ENCODE measurements at places on chromosomes 13 and 19.

- DNase-seq = peak; percentile 27
Measured at GRCh38 chr13:25300861-25301346, 521 bp upstream of the NUP58 start.

- DNase-seq = no peak
Measured at GRCh38 chr19:31317093-31317492, 32.1 kb downstream of the TSHZ3 start.

GRCh38 chr13:85194482-85194881 lies 604.7 kb downstream of the SLITRK6 start:
- no peak for DNase-seq

- DNase-seq = no peak
Measured at GRCh38 chr13:113835461-113836270, 28.2 kb downstream of the GAS6 start.

GRCh38 chr13:24286624-24287023 lies 22.8 kb upstream of the C1QTNF9 start:
- no peak for DNase-seq

GRCh38 chr19:50858886-50859285 lies 4.2 kb downstream of the KLK3 start:
- DNase-seq = no peak

DNA sequence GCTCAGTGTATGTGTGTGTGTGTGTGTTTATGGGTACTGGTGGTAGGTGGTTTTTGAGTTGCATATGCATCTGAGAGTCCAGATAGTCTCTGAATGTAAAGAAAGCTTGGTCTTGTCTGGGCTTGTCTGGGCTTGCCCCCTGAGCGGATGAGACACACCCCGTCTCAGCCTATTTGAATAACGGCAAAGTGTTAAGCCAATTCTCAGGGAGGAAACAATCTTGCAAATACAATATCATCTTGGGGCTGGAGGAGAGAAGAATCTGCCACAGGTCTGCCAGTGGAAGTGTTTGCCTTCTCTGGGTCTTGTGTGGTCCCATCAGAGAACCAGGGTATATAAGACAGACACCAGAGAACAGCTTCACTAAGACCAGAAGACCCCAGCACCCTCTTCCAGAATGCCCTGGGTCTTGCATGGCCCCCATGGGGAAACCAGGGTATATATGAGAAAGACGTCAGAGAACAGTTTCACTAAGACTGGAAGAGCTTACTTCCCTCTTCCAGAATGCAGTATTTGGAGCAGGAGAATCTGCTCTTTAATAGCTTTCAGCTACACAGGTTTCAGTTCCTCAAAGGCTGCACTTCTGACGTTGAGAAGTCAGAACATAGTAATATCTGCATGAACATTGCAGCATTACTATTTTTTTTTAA lies 13.3 kb downstream of the CD70 start:
- no peak for DNase-seq

- DNase-seq = no peak
Measured at GRCh38 chr13:77859450-77859849, 59.2 kb downstream of the EDNRB start.

DNA sequence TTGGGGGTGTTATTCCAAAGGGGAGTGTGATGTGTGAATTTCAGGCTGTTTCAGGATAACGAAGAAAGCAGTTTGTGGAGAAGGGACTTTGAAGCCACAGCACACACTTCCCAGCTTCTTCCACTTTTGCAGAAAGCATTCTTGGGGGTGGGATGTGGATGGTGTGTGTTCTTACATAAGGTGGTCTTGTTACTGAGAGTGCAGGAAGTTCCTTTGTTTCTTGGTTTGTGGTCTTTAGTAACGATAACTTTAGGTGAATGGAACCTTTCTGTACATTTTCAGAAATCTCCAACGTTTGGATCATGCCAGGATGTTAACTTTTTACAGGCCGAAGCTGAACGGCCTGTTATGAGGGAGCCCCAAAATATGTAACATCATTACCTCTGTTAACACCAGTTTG lies 251.8 kb downstream of the KCNRG start:
- DNase-seq = no peak

DNA sequence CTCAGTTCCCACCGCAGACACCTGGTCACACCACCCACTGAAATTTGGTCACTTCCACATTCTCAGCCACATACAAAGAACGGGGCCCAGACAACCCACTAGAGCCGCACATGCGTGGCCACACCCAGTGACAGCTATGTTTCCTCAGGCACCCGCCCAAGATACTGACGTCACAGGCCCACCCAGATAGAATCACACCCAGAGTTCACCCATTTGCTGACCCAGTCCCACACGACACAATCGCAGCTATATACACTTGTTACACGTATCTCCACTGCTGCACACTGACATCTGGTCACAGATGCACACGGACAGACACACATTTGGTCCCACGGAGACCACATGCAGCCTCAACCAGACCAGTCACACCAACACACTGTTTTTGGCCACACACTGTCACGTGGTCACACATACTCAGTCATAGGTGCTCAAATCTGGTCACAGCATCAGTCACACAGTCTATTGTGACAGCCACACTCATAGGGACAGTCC lies 2.9 kb downstream of the NUMBL start:
- DNase-seq = no peak

GRCh38 chr13:51910508-51910907 lies 48.7 kb downstream of the CCDC70 start:
- DNase-seq = no peak

- DNase-seq = no peak
Measured at GRCh38 chr19:40724315-40724714, 7.4 kb downstream of the ITPKC start.

- no peak for DNase-seq
Measured at GRCh38 chr19:850221-850978, 1.7 kb upstream of the ELANE start.

DNA sequence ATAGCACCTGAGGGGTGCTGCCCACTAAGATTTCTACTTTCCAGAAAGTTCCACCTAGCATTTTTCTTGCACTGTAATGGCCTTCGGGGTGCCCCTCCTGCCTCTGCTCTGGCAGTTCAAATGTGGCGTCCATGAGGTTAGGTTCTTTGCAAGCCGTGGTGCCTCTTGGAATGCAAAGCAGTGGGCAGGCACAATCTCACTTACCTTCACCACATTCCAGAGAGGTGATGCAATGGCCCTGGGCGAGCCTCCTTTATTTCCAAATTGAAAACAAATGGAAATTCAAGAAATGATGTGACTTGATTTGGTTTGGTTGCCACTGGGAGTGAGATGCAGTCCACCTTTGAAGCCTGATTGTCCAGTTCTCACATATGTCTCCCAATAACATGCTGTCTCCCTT lies 46.9 kb downstream of the FGF9 start:
- no peak for DNase-seq

DNA sequence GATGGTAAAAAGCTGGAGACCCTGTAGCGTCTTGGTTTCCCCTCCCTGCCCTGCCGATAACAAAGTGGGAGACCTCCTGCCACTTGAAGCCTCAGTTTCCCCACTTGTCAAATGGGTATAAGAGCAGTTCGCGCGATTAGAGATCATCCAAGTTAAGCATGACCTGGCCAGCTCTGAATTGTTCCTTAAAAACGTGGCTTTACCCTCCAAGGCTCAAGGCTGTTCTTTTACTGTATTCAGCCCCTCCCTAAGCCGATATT lies 421 bp downstream of the TNPO2 start:
- DNase-seq = peak; percentile 20

Measured in stimulated activated CD4-positive, alpha-beta T cell treated with anti-CD3 and anti-CD28 coated beads, Interleukin-15, amount 100 ng/mL, for 24 hours (primary cell).